Activated CD8-positive, alpha-beta memory T cell treated with anti-CD3 and anti-CD28 coated beads for 1 hour (primary cell): ENCODE measurements at places on chromosomes 16 and 17.

GRCh38 chr17:76833034-76833644 lies 35.1 kb upstream of the MGAT5B start:
- no peak for DNase-seq

- no peak for DNase-seq
Measured at GRCh38 chr16:80974649-80975376, 31.9 kb downstream of the CMC2 start.

DNA sequence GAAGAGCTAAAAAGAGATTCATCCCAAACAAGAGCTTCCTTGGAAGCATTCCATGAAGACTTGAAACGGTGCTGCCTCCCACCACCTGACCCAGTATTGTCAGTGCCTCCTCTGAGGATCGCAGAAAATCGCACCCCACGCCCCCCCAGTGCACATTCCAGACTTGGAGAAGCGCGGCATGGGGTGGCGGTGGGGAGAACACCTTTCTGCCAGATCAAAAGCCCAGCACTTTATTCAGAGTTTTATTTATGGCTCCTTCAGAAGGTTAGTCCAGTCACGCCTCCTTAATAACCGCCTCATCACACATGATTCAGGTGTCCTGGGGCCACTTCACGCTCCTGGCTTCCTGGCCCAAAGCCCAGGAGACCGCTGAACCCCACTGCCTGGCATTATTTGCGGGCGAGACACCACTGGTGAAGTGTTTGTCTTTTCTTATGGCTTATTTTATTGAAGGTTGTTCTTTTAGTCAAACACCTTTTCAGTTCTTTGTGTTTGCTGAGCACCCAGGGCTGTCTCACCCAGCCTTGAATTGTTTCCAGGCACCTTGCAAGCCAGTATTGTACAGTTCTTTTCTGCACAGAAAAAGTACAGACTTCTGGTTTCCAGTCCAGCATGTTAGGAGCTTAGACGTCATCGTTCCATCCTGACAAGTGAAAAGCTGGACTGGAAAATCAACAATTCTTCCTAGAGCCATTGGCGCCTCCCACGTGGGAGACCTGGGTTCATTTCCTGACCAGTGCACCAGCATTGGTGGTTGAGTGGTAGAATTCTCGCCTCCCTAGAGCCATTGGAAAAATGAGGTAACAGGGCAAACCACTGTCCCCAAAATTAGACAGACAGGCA lies 79.6 kb upstream of the CACNG5 start:
- DNase-seq, result no peak

GRCh38 chr16:56399047-56399446 lies 26.3 kb downstream of the AMFR start:
- no peak for DNase-seq

- no peak for DNase-seq
Measured at GRCh38 chr17:78715876-78716275, 66.2 kb downstream of the CYTH1 start.

DNA sequence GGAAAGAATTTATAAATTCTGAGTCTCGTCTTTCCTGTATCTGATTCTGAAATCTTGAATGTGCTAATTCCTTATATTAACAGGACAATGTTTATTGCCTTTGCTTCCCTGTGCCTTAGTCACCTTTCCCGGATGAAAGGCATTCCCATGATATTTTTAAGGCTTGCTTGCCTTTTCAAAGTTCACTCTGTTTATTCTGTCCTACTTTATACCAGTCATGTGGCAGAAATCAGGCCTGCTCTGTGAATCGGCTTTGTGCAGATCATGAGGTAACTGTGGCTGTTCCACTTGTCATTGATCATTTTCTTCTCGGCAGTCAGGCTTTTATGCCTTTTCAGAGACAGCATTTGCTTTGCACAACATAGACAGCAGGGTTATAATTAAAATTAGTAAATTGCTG lies 28.8 kb upstream of the ABCC11 start:
- no peak for DNase-seq

DNA sequence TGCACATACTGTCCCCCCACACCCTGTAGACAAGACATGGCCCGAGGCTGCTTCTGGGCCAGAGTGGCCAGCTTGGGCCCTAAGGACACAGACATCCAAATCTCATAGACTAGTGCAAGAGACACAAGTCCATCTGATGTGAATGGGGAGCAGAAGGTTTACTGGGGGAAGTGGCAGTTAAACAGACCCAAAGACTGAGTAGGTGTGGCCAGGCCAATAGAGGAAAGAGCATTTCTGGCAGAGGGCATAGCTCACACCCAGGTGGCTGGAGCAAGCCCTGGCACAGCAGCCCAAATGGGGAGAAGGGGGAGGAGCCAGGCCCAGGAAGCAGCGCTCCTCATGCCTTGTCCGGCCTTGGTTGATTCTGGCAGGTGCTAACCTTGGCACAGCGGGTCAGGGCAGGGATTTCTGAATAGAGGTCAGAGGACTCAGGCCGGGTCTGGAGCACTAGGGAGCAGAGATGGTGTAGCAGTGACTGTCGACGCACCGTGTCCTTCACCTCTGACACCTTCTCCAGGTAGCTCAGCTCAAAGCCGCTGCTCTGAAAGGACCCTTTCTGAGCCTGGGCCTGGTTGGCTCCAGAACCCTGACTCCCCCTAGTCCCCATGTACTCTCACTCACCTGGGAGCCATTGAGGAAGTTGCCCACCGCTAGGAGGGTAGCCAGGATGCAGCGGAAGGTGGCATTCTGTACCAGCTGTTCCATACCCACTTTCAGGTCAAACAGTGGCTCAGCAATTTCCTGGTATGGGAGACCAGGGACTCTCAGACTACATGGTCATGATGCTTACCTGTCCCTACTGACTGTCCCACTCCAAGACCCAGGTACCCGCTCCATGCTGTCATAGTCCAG lies 4.1 kb downstream of the TMEM208 start:
- DNase-seq, result no peak

- DNase-seq, result no peak
Measured at GRCh38 chr16:73093146-73094144, 45.5 kb upstream of the ZFHX3 start.

- no peak for DNase-seq
Measured at GRCh38 chr17:60971515-60972369, 294.1 kb downstream of the BCAS3 start.

DNA sequence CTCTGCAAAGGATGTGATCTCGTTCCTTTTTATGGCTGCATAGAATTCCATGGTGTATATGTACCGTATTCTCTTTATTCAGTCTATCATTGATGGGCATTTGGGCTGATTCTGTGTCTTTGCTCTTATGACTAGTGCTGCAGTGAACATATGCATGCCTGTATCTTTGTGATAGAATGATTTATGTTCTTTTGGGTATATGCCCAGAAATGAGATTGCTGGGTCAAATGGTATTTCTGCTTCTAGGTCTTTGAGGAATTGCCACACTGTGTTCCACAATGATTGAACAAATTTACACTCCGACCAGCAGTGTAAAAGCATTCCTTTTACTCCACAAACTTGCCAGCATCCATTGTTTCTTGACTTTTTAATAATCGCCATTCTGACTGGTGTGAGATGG lies 60.2 kb upstream of the ADORA2B start:
- no peak for DNase-seq

DNA sequence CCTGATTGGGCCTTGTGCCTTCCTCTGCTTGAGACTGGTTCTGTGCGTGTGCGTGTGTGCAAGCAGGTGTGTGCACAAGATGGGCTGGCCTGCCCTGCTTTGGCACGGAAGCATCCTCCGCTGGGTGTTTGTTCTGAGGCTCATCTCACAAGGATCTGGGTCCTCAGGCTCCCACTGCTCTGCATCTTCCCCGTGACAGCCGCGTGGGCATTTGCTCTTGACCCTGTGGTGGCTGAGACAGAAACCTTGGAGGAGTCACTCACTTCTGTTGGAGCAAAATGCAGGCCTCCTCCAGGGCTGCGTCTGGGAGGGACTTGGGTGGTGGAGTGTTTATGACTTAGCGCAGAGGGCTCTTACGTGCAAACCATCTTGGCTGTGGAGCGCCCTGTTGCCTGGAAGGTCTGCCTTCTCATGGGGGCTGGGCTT lies 119.2 kb downstream of the RPTOR start:
- no peak for DNase-seq
